ENCODE measurements at places on chromosomes 4 and X.

DNA sequence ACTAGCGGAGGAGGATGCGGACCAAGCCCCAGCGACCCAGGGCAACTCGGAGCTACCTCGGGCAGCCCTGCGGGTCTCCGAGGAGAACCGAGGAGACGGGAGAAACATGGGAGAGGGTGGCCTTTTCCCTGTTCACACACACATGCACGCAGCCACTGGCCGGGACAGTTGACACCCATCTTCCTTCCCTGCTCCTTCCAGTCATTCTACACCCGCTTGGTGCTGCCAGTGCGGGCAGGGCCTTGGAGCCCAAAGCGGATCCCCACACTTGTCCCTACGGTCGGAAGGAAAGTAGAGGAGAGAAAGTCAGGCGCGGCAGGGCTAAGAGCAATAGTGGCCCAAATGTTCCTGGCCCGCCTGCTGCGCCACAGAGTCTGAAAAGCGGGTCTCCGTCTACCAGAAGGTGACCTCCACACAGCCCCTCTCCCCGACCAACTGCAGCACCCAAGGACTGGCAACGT lies 1.1 kb upstream of the PPP3CA start:
- no peak for DNase-seq

DNA sequence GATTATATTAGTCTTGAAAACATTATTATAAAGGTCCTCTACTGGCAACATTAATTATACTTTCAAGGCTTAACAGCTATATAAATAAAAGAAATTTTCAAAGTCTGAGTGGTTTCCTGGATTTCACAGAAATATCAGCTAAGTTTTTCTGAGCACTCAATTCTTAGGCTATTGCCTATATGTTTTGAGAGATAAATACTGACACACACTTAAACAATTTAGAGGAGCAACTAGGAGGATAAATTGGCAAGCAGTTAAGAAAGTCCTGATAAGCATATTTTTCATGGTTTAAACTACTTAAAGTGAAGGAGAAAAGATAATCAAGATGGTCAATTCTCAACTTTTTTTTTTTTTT lies 2.7 kb upstream of the MGARP start:
- DNase-seq, result no peak

GRCh38 chrX:81240701-81241331 lies 38.9 kb downstream of the SH3BGRL start:
- no peak for DNase-seq

DNA sequence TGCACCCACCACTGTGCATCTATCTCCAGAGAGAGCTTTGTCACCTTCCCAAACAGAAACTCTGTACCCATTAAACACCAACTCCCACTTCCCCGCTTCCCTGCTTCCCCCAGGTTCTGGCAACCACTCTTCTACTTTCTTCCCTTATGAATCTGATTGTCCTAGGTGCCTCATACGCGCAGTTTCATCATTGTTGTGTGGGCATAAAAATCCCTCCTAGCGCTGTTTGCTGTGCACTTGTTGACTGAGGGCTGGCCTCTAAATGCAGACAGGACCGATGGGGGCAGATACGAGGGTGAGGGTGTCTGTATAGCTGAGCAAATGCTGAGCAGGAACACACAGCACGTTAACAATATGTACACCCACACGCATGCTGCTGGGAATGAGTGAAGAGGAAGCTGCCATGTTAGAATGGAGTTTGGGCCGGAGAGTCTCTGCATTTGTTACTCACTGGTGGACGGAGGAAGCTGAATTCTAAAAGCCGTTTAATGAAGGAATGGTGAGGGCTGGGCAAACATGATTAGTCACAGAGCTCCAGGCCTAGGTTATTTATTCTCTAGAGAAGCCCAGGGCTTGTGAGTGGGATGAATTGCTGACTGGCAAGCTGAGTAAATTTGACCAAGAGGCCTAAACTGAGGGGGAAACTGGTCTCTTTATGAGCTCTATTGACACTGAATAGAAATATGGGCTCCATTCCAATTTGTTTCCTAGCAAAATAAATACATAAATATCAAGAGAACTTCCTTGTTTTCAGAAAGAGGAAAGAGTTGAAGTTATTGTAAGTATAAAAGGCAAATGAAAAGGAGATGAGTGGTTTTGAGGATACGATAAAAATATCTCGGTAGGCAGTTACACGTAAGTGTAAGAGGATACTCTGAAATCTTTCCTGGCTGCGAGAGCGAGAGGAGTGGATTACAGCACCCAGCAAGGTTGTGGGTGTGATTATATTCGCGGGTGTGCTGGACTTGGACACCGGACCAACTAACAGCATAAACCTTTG lies 95.9 kb upstream of the RPS6KA3 start:
- DNase-seq, result no peak

DNA sequence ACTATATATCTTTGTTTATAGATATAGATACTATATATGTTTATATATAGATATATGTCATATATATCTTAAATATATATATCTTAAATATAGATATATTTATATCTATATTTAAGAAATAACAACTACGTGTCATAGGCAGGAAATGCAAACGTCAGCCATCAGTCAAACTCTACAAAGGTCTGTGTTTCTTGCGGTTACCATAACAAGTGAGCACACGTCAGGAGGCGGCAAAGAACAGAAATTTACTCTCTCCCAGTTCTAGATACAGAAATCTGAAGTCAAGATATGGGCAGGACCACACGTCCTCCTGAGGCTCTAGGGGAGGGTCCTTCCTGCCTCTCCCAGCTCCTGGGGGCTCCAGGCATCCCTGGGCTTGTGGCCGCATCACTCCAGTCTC lies 6.5 kb downstream of the PLCXD1 start:
- no peak for DNase-seq

GRCh38 chrX:46758163-46758955 lies 559 bp downstream of the SLC9A7 start:
- no peak for DNase-seq

- no peak for DNase-seq
These were observed 1.0 kb upstream of the RFC1 start for GRCh38 chr4:39367166-39367565.

DNA sequence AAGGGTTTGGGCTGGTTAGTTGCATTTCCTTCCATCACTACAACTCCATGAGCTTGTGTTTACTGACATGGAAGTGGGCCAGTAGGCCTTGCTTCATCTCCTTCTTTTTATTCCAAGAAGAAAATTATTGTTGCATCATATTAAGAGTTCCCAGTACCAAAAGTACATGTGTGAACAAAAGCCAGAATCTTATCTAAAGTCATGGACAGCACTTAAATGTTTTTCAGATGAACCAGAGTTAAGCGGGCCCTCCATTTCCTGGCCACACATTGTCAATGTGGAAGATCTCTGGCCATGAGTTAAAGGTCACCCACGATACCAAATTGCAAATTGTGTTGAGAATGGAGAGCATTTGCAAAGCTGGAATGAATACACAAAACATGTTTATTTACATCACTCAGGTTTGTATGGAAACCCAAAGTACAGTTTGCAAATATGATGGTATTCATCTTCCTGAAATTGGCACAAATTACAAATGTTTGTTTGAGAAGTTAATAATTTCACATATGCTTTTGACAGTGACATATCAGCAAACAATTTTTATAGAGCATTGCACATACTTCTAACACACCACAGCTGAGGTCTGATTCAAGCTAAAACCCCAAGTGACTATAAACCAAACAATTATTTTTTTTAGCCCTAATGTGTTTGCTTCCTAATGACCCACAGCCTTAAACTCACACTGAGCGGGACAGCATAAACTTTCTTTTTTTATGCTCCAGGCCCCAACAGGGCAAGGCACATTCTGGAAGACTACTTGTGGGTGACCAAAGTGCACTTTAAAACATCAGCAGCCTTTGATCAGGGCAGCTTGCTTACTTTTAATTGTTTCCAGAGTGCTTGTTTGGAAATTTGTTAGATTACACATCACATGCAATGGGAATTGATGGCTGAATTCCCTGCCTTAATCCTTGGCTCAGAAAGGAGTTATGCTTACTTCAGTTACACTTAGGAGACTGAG lies 502.9 kb upstream of the SLIT2 start:
- no peak for DNase-seq

DNA sequence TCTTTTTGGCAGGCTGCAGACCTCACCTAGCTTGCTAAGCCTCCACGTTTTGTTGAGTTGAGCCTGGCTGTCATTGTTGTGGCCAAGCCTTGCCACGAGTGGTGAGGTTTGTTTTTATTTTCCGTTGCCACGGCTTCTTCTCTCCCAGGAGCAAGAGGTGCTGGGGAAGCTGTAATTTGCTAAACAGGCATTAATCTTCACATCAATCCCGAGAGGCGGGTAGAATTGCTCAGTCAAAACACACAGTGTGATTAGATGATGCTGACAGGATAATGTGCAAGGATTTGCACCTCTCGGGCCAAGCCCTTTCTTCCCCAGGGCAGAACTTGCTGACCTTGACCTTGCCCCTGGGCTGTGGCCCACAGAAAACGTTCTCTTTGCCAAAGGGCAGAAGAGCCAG lies 72.2 kb upstream of the ATP6AP2 start:
- DNase-seq, result no peak

DNA sequence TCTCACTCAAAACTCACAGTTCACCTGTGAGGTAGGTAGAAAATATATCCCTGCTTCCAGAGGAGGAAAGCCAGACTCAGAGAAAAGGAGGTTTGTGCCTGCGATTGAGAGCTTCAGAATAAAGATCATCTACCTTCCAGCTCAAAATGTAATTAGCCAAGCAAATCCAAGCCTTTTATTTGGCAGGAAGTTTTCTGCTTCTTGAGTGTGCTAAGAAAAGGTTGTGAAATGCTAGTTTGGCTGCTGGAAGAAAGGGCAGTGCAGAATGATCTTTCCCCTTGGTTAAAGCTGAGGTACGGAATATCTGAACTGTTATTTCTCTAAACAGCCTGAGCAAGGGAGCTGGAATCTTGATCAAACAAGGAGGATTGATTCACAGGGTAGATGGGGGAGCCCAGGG lies 59.7 kb upstream of the VCX3B start:
- DNase-seq, result no peak

- no peak for DNase-seq
These were observed at the start of gene GRID2 for GRCh38 chr4:92303621-92304027. Gene GRID2, plus strand, starts transcription at chr4:92303966.

DNA sequence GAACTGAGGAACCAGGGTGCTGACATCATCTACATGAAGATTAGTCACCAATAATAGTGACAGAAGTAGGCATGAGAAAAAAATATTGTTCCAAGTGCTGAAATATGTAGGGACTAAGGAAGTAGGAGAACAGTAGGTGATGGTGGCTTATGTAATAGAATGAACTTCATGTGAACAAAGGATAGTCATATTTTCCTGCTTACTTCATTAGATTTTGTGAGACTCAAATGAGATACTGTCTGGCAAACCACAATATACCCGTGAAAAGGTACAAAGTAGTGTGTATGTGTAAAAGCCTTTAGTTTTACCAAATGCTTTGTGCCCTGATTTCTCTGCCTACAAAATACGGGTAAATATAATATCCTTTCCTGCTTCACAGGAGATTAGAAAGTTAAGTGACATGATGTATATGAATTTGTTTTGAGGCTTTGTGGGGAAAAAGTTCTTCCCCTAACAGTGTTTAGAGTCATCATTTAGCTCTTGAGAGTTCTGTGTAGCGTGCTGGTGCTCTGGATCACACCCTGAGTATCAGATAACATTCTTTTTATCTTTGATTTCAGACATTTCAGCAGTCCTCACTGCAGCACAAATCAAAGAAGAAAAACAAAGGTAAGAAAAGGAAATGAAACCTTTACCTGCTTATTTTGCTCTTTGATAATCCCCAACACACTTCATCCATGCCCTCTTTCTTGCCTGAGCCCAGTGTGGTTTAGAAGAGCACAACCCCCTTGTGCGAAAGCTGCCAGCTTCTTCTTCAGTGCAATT lies 67.9 kb downstream of the KLHL34 start:
- no peak for DNase-seq

- DNase-seq, result no peak
These were observed 590 bp upstream of the NAF1 start for GRCh38 chr4:163167333-163167626.

- DNase-seq, result no peak
These were observed 4.8 kb downstream of the AREG start for GRCh38 chr4:74449571-74450297.

GRCh38 chr4:82090717-82091116 lies 283.1 kb downstream of the HNRNPD start:
- DNase-seq, result no peak

DNA sequence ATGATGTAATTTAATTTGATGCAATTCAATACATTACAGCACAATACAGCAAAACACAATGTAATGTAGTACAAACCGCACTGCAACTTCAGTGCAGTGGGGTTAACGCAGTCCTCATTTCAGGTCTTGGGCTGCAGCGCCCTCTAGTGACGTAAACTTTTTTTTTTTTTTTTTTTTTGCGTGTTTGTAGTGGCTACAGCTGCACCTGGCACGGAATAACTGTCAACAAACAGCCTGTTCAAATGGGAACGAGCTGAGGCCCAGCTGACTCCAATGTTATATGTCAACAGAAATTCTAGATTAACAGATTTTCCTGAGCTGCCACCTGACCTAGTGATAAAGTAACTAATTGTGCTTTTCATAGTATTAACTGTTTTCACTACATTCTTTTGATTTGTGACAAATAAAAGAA lies 33.5 kb upstream of the RASSF6 start:
- no peak for DNase-seq

- DNase-seq, result no peak
These were observed 109.6 kb upstream of the KIT start for GRCh38 chr4:54548098-54548620.

GRCh38 chr4:147975325-147975724 lies 243.4 kb downstream of the ARHGAP10 start:
- DNase-seq, result no peak
